ENCODE measurements at places on chromosomes 12 and 14. TPM values are rescaled to one million over a fixed set of nuclear protein-coding genes. Genes with fewer than 3 reads are reported as not detected.

DNA sequence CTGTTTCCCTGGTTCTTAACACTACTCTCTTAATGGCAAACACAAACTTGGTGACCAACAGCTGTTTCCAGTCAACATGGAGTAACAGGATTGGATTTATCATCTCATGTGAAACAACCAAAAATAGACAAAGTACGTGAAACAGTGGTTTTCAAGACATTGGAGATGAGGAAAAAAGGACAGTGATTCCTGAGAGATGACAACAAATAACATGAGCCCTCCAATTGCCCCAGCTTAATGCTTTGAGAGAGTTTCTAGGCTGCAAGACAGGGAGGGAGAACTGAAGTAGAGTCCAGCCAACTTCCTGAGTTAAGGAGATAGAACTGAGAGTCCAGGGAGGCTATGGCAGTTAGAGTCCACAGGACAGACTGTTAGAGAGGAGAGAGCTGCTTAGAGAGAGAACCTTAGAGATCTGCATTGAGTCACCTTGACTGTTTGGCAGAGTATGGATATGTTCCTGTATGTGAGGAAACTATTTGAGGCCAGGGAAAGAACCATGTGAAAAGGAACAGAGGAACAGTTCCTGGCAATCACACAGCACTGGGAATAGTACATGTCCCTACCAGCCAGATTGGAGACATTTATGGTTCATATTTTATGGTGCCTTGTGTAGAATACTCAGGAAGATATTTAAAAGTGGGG, 106.4 kb downstream of the PCNX1 start:
- H3K4me3 ChIP-seq = no peak overlapping the region
- H3K27ac ChIP-seq = no peak overlapping the region
- H3K36me3 ChIP-seq = peaks cover 13% of the 10 kb centered on the region
- H3K27me3 ChIP-seq = no peaks in the 10 kb centered on the region
- no peaks in the 10 kb centered on the region for H3K4me1 ChIP-seq

DNA sequence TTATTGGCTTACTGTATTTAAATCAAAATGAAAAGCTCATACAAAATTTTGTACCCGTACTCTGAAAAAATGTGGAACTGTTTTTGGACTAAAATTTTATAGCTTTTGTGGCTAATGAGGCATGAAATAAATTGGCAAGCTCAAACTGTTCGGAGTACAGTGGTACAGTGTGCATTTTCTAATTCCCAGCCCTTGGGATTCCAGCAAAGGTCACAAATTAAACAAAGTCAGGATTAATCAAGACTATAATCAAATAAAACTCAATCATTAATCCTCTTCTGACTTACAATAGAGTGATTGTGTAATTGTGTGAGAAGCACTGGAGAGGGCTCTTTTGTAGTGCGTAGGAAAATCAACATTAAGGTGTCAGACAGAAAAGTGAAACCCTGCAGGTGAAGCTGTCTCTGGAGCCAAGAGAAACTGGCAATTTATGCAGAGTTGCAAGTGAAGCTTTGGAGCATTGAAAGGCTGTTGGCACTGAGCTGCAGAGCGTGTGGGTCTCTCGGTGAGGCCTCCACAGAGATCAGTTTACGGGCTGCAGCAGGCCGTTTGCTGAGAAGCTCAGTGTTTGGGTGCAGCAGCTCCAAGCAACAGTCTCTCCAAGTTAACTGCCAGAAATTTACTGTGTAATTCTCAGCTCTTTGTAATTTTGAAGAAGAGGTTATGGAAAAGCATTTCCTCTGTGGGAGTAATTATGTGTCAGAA, 275.9 kb downstream of the FBXL14 start:
- no peaks in the 10 kb centered on the region for H3K27me3 ChIP-seq
- peak; percentile 62 for DNase-seq
- peak overlapping the region; percentile 4 for H3K4me3 ChIP-seq
- H3K4me1 ChIP-seq = peaks cover 11% of the 10 kb centered on the region
- H3K27ac ChIP-seq = no peak overlapping the region

DNA sequence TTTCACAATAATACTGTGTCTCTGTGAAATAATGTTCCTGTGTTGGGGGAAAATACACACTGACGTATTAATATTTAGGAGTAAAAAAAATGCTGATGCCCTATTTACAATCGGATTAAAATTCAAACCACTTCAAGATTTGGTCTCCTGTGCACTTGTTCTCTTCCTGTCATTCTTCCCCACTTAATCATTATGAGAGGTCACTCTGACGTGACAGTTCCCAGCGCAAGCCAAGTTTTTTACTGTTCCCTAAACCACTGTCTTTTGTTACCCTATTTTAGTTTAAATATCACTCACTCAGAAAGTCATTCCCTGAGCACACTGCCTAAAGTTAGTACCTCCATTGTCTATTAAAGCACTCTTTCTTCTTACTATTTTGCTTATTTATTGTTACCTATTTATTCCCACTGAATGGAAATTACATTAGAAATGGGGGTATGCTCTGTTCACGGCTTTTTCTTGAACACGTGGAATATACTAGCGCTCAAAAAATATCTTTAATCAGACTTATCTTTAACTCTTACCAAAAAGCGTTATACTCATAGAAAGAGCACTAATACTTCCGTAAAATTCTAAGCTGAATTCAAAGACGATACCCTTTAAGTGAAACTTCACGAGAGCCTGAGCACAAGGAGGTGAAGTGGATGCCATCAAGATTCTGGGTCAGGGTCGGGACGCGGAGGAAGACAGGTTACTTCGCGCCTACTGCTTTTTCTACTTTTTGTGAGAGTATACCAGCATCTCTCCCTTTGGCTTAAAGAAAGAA, 670 bp upstream of the PSMA3 start:
- no peaks in the 10 kb centered on the region for H3K27me3 ChIP-seq
- peak overlapping the region; percentile 99 for H3K27ac ChIP-seq
- peak overlapping the region; percentile 98 for H3K4me3 ChIP-seq
- no peaks in the 10 kb centered on the region for H3K36me3 ChIP-seq

- H3K4me3 ChIP-seq = no peak overlapping the region
- H3K4me1 ChIP-seq = peaks cover 14% of the 10 kb centered on the region
- peak overlapping the region; percentile 60 for H3K27ac ChIP-seq
- no peaks in the 10 kb centered on the region for H3K36me3 ChIP-seq
- peak; percentile 61 for DNase-seq
Observed at GRCh38 chr12:29286081-29286790, 94.7 kb downstream of the ERGIC2 start.

The TAS2R7 gene
- total RNA-seq = not detected

The PIWIL1 gene
- total RNA-seq = not detected

Data from astrocyte (in vitro differentiated cells and primary cell).